CD4-positive, alpha-beta T cell treated with Interleukin-1 beta for 1 hour (primary cell): ENCODE measurements at places on chromosomes 12 and 14.

- DNase-seq = no peak
These were observed 31.4 kb upstream of the RFX4 start for GRCh38 chr12:106551410-106551809.

- DNase-seq = no peak
These were observed 52.9 kb downstream of the C12orf42 start for GRCh38 chr12:103442822-103443221.

- DNase-seq = no peak
These were observed 90.3 kb downstream of the ATP2B1 start for GRCh38 chr12:89618113-89618862.

GRCh38 chr14:98580131-98580678, 691.8 kb downstream of the BCL11B start:
- no peak for DNase-seq
